RWPE1 (cell line): ENCODE measurements at places on chromosomes 11 and 22.
A peak's percentile ranks its signal among the peaks of the same experiment; 100 is the strongest.

DNA sequence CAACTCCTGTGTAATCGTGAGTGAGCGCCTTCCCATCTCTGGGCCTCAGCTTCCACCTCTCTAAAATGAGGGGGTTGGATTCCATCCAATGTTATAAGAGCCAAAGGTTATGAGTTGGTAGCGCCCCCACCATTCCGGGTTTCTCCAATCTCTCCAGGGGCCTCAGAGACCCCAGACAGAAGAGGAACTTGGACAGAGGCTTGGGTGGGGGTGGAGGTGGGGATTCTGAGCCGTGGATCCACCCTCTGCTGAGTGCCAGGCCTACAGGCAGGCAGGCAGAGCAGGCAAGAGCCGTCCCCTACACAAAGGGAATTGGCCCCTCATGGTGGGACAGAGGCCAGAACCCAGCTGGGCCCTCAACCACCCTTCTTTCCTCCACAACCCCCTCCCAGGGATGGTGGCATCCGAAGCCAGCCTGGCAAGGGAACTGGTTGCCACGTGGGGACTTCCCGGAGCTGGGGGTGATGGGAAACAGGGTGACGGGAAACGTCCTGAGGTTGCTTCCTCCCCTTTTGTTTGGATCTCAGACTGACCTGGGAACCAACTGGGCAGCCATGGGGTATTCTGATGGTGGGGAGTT lies 31.8 kb downstream of the TXN2 start:
- no peak for DNase-seq

- DNase-seq: no peak
These were observed 45.4 kb downstream of the MYO7A start for GRCh38 chr11:77173494-77173893.

DNA sequence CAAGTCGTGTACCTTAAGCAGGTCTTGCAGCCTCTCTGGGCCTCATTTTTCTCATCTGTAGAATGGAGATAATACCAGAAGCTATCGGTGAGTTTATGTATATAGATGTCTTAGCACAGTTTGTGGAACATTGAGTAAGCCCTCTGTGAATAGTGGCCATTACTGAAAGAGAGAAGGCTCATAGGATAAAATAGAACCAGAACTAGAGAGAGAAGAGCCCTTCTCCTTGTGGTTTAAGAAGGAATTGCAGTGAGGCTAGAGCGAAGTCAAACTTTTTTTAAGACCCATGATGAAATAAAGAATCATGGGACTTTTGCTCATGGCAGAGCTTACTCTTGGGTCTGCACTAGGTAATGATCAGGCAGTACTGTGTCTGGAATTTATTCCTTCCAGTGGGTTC lies 137.1 kb downstream of the TRIM44 start:
- DNase-seq: no peak

DNA sequence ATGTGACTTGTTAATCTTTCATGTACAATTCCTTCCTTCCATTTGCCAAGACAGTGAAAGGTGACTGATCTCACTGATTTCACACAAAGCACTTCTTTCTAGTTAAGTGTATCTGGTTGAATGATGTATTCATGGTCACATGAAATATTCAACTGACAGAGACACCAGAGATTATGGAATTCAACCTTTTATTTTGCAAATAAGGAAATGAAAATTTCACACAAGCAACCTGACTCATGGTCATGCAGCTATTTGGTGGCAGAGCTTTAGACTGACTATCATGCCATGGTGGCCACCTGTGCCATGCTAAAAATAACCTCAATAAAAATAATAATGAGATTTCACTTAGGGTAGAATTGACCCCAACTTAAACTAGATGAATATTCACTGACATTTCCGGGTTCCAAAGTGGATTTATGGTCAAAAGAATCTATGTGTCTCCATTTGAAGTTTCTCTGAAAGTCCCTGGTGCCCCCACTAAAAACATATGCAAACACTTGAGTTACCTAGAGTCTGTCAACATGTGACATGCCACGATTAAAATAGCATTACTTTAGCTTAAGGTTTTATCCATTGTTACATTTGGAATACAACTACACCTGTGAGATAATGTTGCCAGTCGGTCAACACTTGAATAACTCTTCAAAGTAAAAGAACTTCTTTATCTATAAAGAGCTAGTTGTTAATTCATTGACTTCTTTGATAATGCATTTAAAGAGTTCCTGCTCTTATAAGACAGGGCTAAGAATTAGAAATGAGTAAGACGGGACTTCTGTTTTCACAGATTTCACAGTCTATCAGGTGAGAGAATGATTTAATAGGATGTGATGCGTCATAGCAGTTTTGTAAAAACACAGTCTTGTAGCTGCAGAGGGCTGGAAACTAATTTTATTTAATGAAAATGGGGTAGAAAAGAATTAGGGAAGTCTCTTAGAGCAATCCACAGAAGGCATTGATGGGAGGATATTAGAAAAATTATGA lies 94.6 kb upstream of the OR9G4 start:
- no peak for DNase-seq

GRCh38 chr22:22823131-22823810 lies 64.3 kb upstream of the IGLL5 start:
- no peak for DNase-seq

GRCh38 chr11:91810871-91811270 lies 413.7 kb upstream of the FAT3 start:
- DNase-seq: no peak

DNA sequence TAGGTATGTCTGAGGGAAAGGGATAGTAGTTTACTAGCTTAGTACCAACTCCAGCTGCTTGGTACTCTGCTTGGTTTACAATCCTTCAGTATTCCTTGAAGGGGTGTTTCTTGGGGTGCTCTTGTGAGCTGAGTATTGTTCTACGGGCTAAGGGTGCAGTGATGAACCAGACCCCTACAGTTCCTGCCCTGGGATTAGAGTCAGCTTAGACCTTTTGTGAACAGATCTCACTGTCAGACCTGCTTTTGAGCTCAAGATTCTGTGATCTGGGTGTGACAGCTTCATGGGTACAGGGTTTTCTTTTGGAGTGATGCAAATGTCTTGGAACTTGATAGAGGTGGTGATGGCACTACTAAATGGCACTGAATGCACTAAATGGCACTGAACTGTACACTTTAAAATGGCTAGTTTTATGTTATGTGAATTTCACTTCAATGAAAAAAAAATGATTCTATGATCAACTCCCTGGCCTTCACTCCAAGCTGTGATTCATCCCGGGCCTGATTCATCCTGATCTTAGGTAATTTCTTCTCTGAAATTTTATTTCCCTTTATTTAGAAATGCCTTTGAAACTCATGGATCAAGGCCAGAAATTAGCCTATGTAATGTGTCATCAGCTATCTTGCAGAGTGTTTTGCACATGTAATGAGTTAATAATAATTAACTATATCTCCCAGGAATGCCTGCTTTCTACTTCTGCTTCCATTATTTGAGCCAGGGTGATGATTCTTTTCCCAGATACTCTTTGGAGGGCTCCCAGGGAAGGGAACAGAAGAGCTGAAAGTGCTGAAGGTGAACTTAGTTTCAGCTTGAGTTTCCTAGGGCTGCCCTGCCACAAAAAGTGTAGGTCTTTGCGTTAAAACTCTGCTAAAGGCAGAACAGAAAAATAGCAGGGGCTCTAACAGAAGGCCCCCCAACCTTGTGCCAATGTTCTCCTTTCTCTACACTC lies 87.9 kb downstream of the NCAM1 start:
- peak; percentile 73 for DNase-seq

GRCh38 chr11:71331631-71332030 lies 79.3 kb upstream of the SHANK2 start:
- DNase-seq: no peak

DNA sequence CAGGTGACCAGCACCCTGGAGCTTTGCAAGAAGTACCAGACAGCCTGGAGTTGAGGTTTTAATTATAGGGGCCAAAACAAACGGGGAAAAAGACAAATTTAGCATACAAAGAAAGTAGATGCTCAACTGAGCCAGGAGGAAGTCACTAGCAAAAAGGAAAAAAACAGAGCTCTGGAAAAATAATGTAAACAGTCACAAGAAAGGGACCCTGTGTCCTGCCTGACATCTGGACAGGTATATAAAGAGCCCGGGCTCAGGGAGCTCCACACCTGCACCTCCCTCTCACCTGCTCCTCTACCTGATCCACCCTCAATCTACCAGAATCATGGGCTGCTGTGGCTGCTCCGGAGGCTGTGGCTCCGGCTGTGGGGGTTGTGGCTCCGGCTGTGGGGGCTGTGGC lies at the start of gene KRTAP5-10:
Gene KRTAP5-10 (plus strand): TSS at position 301 of the 400 bp plus-strand sequence. CDS start 25 bp downstream, at position 326.
- no peak for DNase-seq

GRCh38 chr11:1777737-1778136 lies 14.0 kb upstream of the CTSD start:
- DNase-seq: no peak

GRCh38 chr11:12048936-12049790 lies 40.7 kb upstream of the DKK3 start:
- DNase-seq: no peak

DNA sequence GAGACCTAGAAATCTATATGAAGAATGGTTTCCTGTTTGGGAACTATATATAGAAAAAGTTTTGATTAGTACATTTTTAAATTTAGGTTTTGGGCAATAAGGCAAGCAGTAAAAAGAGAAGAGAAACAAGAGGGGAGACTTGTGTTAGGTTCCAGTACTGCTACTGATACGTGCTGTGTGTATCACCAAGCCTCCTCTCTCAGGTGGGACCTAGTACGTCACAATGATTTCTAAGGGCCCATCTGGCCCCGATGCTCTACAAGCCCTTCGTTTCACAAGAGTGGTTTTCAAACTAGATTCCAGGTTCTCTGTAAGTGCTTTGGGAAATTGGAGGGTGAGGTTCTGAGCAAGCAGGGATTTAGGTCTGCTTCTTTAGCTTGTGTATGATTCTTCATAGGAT lies 39.2 kb downstream of the USP35 start:
- DNase-seq: no peak

GRCh38 chr22:17218341-17218740 lies 894 bp downstream of the ADA2 start:
- no peak for DNase-seq

GRCh38 chr11:37511425-37511933 lies 913.4 kb upstream of the RAG2 start:
- DNase-seq: peak; percentile 62

GRCh38 chr22:37162221-37163095 lies 12.7 kb upstream of the IL2RB start:
- DNase-seq: no peak

DNA sequence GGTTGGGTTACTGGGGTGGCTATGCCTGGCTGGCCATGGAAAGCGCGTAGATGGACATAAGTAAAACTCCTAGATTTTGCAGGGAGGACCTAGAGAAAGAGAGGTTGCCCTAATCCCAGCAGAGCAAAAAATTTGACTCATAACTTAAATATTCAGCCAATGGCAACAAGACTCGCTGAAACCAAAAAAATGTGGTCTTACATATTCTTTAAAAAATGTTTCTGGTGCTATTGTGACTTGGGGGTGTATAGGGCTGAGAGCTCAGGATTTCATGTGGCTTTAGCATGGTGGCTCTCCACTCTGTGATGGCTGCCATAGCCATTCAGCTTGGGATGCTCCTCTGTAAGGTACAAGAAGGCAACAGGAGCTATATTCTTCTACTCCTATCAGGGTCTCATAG lies 27.2 kb upstream of the PDGFD start:
- no peak for DNase-seq

DNA sequence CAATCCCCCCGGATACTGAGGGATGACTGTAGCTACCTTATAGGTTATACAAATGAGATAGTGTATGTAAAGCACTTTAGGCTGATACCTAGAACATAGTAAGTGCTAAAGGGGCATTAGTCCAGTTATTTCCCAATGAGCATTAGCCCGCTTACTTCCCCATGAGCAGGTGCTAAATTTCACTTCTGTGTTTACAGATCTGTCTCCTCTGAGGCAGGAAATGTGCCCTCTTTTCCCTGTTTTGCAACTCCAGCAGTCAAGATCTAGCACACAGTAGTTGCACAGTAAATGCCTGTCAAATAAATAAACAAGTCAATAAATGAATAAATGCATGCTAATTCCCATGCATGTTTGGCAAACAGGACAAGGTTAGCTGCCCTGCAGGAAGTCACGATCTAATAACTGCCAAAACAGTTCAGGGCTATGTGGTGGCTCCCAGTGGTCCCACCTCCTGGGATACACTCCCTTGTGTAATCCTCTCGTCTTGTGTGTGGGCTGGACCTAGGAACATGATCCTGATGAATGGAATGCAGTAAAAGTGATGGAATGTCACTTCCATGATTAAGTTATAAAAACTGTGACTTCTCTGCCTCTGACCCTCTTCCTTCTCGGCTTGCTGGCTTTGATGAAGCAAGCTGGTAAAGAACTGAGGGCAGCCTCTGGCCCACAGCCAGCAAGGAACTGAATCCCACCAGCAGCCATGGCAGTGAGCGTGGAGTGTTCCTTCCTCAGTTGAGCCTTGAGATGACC lies 459.0 kb downstream of the SOX6 start:
- DNase-seq: peak; percentile 22

DNA sequence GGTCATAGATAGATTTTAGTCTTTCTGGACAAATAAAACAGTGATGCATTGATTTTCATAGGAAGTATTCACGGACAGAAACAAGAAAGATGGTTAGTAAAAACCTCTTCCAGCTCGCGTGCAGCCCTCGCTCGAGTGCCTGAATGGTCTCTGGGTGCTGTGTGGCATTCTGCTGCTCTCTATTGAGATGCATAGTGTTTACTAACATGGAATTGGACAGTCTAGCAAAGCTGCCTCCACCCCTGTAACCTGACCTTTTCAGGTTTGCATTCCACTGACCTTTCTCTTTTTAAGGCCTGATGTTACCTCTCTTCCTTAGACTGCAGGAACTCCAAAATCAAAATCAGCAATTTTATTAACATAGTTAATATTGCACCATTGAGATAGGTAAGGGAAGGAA lies 643.4 kb downstream of the JRKL start:
- DNase-seq: no peak

- DNase-seq: no peak
These were observed 90.4 kb downstream of the ABTB2 start for GRCh38 chr11:34267417-34267816.
